ENCODE measurements at places on chromosomes 16 and 17.

DNA sequence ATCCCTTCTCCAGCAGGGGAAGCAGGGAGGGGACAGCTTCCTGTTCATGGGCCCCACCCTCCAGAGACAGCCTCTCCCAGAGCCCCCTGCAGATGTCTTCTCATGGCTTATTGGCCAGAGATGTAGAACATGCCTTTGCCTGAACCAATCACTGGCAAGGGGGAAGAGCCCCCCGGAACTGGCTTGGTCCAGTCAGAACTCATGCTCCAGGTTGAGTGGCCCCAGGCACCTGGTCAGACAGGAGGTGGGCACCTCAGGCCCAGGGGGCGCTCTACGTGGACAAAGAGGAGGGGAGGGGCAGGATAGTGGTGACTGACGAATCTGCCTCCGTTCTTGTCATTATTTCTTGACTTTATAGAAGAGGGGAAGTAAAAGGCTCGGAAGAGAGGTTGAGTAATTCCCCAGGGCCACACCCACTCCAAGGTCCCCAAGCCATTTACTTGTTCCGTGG, 23.6 kb downstream of the RAB11FIP4 start:
- DNase-seq: no peak

DNA sequence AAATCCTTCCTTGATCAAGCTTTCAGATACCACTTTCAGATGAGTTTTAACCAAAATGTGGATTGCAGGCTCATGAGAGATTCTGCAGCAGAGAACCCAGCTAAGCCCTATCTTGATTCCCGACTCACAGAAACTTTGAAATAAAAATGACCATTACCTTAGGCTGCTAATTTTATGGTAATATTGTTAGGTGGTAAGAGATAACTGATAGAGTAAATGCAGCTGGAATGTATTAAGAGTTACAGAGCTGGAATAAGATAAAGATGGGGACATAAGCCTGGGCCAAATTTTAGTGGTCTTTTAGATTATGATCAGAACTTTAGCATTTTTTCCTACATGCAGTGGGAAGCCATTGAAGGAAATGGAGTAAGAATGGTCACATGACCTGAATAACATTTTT, 1074.0 kb downstream of the CDH11 start:
- DNase-seq: no peak

DNA sequence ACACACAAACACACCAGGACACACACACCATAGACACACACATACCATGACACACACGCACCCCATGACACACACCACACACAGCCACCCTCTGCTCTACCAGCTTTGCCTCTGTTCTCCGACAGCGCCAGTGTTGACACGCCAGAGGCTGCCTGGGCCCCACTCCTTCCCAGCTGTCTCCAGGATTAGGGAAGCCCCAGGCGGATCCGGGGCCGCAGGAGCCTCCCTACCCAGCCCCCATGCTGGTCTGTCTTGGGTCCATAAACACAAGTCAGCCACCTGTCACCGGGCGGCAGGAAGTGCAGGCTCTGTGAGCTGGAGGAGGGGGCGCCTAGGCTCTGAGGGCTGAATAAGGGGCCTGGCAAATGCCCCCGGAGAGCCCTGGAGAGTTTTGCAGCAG, 10.5 kb downstream of the TBC1D16 start:
- DNase-seq: no peak

- DNase-seq: no peak
Measured at GRCh38 chr16:4060009-4060408, 56.2 kb downstream of the ADCY9 start.

DNA sequence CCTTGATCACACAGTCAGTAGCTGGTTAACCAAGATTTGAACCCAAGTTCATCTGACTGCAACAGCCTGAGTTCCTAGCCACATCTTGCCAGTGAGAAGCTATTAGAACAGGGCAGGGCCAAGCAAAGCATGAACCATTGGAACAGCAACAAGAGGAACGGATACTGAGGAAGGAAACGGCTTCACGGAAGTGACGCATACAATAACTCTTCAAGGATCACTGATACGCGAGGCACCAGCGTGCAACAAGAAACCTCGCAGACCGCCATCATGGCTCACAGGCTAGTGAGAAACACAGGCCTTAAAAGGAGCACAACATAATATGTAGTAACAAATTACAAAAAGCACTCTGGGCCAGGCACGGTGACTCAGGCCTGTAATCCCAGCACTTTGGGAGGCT, 114.9 kb downstream of the CDYL2 start:
- no peak for DNase-seq

DNA sequence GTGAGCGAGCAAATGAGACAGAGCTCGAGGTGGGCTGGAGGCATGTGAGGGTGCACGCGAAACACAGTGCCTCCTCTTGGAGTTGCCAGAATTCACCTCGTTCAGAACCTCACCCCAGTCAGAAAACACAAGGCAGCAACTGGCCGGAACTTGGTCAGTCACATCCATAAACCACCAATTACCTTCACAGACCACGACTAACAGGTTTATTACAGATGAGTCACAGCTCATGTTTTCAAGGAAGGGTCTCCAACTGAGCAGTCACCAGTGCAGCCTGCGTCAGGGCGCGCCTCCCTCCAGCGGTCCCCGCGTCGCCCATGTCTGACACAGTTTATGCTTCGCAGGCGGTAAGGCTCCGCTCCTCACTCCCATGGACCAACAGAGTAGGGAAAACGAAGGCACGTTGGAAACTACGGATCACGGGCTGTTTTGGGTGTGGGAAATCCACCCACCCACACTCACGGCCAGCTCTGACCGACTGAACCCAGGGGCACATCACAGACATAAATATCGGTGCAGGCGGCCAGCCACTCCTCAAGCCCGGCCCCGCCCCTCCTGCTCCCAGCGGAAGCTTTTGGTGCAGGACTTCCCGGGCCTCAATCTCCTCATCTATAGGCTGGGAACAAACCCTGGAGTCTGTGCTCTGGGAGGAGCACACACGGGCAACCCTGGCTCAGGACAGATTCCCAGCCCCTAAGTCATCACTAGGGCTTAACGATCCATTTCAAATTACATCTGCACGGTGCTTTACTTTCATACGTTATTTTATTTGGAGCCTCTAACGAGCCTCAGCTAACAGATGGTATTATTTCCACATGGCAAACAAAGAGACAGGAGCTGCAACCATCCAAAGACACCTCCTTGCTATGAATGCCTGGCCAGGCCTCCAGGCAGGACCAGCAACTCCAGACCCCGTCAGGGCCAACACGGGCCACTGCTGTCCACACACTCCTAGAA, 126.3 kb downstream of the ZNF778 start:
- peak; percentile 61 for DNase-seq

DNA sequence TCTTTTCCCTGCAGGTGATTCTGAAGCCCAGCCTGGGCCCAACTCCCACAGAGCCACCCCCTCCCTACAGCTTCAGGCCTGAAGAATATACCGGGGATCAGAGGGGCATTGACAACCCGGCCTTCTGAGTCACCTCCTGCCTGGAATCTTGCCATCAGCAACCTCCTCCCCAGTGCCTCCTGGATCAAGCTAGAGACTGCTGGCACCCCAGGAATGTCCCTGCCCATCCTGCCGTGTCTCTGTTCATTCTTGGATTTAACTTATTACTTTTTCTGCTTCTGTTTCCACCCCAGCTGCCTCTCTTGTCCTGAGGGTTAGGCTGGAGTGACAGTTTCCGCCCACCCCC, 4.9 kb downstream of the TMEM92 start:
- DNase-seq: peak; percentile 58

DNA sequence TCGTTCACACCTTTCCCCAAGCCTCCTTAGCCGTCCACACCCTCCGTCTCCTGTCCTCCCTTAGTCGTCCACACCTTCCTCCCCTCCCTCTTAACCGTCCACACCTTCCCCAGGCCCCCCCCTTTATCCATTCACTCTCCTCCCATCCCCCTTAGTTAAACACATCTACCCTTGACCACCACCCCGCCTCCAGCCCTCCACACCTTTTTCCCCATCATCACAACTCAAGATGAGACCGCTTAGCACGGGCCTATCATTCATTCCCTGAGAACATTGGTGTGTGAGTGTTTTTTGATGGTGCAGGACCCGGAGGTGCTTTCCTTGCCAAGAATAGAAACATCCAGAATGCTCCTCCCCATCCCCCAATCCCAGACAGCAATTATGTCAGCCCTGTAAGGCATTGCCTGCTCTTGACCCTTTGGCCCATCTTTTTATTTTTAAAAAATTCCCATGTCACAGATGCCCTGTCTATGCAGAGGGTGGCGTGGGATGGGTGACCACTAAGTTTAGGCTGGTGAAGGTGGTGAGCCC, 1.4 kb downstream of the TENT4B start:
- DNase-seq: no peak

DNA sequence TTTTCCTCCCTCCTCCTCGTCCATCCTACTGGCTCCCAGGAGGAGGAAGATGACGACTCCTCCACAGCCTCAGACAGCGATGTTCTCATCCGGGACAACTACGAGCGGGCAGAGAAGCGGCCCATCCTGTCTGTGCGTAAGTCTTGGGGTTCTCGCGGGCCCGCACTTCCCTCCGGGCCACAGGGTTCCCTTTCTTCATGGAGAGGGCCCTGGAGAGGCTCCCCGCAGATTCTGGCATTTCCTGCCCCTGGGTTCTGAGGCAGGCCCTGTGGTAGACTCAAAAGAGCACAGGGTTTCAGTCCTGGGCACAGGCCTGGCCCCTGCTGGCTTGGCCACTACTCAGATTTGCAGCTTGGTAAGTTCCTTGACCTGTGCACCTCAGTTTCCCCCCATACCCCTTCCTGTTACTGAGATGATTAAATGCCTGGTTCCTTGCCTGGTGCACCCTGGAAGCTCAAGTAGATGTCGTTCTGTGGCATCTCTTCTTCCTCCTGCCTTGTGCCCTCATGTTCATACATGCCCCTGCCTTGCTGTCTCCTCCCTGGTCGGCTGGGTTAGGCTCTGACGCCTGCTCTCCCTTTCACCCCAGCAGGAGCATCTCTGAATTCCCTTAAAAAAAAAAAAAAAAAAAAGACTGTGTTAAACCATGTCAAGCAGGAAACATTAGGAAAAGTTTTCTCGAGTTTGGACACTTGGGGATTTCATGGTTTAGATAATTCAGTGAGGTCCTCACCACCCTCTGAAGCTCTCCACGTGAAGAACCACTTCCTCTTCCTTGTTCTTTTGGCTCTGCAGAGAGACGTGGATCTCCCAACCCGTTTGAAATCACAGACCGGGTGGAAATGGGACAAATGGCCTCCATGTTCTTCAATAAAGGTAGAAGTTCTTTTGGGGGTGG, 14.3 kb upstream of the NAT9 start:
- no peak for DNase-seq

GRCh38 chr16:577796-578195, 8.0 kb downstream of the PIGQ start:
- no peak for DNase-seq

DNA sequence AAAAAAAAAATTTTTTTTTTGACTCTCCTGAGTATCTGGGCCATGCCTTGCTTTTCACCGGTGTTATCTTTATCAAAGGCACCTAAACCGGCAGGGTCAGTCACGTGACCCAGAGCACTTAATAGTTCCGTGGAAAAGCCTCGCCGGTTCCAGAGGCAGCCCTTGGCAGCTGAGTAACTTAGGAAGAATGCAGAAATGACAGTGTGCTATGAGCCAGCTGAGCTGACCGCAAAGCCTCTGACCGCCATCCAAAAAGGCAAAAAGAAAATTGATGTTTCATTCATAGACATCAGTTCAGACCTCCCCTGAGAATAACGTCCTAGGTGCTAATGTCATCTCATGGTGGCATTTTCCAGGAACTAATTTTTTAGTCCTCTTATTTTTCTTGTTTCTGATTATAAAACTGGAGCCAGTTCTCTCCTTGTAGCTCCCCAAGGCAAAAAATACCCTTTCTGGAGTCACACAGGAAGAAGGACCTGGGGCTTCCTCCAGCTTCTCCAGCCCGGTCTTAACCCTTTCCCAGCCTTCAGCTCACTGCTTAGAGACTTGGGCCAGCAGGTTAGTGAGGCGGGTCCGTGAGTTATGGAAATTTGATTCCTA, 122.6 kb downstream of the SOCS1 start:
- DNase-seq: peak; percentile 94

DNA sequence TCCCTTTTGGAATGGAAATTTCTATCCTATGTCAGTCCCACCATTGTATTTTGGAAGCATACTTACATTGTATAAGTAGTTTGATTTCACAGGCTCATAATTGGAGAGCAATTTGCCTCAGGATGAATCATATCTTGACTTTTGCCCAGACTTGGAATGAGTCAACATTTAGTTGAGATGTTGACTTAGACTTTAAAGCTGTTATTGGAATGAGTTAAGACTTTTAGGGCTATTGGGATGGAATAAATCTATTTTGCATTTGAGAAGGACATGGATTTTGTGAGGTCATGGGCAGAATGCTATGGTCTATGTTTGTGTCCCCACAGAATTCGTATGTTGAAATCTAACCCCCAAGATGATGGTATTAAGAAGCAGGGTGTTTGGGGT, 12.2 kb upstream of the ZNF594 start:
- peak; percentile 47 for DNase-seq

DNA sequence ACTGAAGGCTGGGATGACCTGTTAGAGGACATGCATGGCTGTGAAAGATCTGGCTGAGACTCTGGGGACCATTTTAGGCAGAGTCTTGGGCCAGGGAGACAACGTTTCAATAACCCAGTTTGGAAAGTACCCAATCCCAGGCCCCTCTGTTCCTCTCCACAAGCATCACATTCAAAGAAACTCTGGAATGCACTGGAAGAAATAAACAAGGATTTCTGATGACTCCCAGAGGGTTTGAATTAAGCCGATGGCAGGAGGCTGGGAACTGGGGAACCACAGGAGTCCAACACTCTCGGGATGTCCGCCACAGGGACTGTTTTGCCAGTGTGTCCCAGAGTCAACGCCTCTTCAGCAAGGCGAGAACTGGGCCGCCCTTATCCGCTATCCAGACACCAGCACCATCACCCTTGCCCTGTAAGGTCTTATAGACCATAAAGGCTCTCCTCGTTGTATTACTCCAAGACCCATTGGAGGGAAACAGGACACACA, 3.3 kb downstream of the PMP22 start:
- DNase-seq: no peak

- DNase-seq: no peak
Measured at GRCh38 chr17:75450270-75450669, 6.2 kb upstream of the TMEM94 start.

DNA sequence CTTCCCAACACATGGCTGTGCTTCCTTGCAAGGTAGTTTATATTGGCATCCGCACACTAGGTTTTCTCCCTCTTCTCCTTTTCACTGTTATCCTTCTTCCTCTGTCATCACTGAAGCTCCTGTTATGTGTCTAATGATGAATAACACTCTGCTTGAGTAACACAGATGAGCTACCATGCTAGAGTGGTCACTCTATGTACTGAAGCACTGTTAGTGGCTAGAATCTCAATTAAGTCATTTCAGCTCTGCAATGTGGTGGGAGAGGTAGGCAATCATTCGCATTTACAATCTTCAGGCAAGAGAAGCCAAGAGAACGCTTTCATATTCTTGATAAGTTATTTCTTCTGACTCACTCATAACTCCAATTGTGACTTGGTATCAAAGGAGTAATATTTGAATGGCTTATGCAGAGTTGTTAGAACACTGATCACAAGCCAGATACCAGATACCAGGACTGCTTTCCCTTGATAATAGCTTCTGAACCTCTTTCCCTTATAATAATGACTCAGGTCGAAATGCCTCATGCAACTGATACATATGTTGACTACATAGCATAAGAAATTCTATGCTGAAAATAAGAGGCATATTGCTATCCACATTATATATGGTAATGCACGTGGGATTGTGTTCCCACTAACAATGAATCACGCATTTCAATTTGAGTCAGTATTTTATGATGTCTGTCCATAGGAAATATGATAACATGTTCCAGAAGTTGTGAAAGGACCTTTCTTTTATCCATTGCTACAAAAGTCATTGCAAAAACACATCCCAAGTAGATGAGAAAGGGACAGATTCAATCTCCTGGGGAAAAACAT, 158.0 kb upstream of the HS3ST3A1 start:
- DNase-seq: no peak

Measured in AG20443 (cell line).